ENCODE measurements at places on chromosomes 2 and 18.

DNA sequence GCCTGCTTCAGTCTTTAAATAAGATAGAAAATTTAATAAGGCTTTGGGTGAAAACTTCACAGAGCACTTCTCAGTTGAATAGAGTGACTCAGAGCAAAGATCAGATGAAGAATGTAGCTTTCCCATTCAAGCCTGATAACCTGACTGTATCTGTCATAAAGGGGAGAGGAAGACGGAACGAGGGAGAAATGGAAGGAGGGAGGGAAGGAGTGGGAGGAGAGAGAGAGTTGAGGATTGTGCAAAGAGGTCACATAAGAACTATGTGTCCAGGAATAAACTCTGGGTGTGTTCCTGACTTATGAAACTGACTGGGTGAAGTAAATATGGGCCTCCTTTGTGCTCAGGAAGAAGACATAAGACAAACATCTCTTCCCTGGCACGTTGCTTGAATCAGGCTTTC lies 385.5 kb downstream of the LPIN1 start:
- no peak for DNase-seq

GRCh38 chr2:42117923-42118753 lies 51.0 kb upstream of the EML4 start:
- no peak for DNase-seq

DNA sequence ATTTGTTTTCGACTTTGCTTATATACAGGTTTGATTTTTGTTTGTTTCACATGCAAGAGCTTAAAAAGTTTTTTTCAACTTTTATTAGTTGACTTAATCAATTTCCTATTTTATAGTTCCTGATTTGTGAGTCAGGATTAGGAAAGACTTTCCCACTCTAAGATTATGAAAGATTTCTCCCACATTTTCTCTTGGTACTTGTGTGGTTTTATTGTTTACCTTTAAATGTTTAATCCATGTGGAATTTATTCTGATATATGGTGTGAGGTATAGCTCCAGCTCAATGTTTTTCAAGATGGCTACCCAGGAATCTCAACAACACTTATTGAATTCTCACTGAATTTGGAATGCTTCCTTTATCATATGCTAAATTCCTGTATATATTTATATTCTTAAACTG lies 117.8 kb upstream of the LGALSL start:
- no peak for DNase-seq

GRCh38 chr18:23391156-23391555 lies 61.9 kb upstream of the RIOK3 start:
- no peak for DNase-seq

GRCh38 chr2:110843496-110843895 lies 111.1 kb downstream of the ACOXL start:
- no peak for DNase-seq
